Stomach (tissue), 19 donors: ENCODE measurements at places on chromosomes 7 and 10. TPM values are rescaled to one million over a fixed set of nuclear protein-coding genes. Genes with fewer than 3 reads are reported as not detected.
A peak's percentile ranks its signal among the peaks of the same experiment; 100 is the strongest.

DNA sequence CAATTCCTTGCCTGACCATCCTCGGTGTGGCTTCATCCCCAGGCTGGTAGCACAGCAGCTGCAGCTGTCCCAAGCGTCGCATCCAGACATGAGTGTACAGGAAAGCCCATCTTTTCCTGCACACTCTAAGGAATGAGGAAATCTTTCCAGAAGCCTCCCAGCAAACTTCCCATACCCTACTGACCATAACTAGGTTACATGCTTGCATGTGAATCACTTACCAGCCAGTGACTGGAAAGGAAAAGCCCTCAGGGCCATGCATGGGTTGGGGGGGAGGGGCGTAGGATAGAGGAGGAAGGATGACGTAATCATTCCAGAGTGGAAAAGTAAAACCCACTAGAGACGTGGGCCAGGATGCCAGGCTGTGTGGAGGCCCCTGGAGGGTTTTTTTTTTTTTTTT, 18.9 kb upstream of the ZNF212 start:
- H3K4me3 ChIP-seq: no peak overlapping the region
- H3K4me1 ChIP-seq: no peaks in the 10 kb centered on the region
- H3K36me3 ChIP-seq: peaks cover 100% of the 10 kb centered on the region
- DNase-seq: no peak
- no peak overlapping the region for H3K27ac ChIP-seq

DNA sequence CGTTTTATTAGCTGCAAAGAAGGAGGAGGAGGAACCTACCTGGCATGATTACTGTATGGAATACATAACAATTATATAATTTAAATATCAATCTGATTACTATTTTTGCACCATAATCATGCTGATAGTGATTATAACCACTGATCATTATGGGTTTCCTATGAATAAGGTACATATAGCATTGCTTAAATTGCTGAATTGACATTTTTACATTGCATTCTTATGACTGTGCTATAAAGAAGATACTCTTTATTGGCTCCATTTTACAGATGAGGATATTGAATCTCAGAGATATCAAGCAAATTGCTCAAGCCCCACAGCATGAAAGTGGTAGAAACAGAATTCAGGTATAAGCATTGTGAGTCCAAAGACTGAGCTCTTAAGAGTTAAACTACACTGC, 23.1 kb downstream of the DKK1 start:
- H3K27ac ChIP-seq: no peak overlapping the region
- no peak overlapping the region for H3K4me3 ChIP-seq
- no peaks in the 10 kb centered on the region for H3K36me3 ChIP-seq
- no peak for DNase-seq
- no peaks in the 10 kb centered on the region for H3K27me3 ChIP-seq
- H3K4me1 ChIP-seq: no peaks in the 10 kb centered on the region

GRCh38 chr7:35545831-35546230, 149.1 kb downstream of the HERPUD2 start:
- no peak overlapping the region for H3K27ac ChIP-seq
- DNase-seq: no peak
- H3K4me1 ChIP-seq: no peaks in the 10 kb centered on the region
- H3K36me3 ChIP-seq: no peaks in the 10 kb centered on the region

DNA sequence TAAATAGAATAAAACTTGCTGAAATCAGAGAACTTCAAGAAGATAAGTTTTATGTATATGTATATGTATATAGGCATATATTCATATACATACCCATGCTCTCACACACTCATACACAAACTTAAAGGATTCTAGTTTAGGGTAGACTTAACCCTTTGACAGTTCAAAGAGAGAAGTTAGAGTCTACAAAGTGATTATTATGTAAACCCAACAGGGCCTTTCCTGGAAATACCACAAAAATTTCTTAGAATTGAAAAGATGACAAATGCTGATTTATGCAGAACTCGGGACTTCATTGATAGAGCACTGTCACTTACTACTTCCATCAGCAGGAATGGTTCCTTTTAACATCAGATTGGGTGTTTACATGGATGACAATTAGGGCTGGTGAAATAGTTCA, 763.5 kb downstream of the AUTS2 start:
- DNase-seq: no peak
- no peak overlapping the region for H3K4me3 ChIP-seq
- no peaks in the 10 kb centered on the region for H3K27me3 ChIP-seq
- H3K4me1 ChIP-seq: peaks cover under 1% of the 10 kb centered on the region

- DNase-seq: peak; percentile 85
- no peak overlapping the region for H3K4me3 ChIP-seq
- no peaks in the 10 kb centered on the region for H3K27me3 ChIP-seq
- peak overlapping the region; percentile 78 for H3K27ac ChIP-seq
- H3K36me3 ChIP-seq: no peaks in the 10 kb centered on the region
- peaks cover 24% of the 10 kb centered on the region for H3K4me1 ChIP-seq
These were observed 11.3 kb upstream of the TSPAN15 start for GRCh38 chr10:69439813-69440506.

The LRMDA gene
- polyA plus RNA-seq: 30.2 TPM
